ENCODE measurements at places on chromosomes 2 and 18. TPM values are rescaled to one million over a fixed set of nuclear protein-coding genes. Genes with fewer than 3 reads are reported as not detected.

GRCh38 chr2:85189606-85190270 is 56.5 kb downstream of the TCF7L1 start:
- DNase-seq: no peak

- no peak for DNase-seq
These were observed 5.4 kb downstream of the GCC2 start for GRCh38 chr2:108454440-108454839.

DNA sequence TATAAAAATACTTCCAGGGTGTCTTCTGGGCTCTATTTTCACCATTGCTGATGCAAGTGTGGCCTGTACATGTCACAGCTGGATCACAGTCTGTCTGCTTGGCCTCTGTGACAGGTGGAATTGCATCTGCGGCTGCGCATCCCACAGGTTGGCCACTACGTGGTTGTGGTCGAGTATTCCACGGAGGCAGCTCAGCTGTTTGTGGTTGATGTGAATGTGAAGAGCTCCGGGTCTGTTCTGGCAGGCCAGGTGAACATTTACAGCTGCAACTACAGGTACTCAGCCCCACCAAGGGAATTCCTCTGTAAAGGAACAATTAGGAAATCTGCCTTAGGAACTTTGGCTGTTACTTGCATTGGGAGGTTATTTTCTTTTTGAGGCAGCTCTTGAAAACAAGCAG is 144.5 kb downstream of the LAMA3 start:
- no peak for DNase-seq

DNA sequence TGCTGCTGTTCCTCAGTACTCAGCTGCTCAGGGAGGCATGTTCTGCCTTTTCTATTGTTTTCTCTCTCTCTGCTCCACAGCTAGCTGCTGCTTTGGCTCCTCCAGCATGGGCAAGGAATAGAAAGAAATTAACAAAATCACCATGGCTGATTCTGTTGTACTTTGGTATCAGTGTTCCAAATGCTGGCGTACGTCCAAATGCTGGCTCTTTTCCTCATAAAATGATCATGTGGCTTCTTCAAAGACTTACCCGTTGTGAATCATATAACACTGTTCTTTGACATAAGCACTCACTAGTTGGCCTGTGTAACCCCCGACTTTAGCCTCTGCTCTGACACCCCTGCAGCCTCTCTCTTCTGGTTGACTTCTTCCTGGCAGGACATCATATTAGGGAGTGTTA is 547.6 kb downstream of the CPS1 start:
- DNase-seq: no peak

DNA sequence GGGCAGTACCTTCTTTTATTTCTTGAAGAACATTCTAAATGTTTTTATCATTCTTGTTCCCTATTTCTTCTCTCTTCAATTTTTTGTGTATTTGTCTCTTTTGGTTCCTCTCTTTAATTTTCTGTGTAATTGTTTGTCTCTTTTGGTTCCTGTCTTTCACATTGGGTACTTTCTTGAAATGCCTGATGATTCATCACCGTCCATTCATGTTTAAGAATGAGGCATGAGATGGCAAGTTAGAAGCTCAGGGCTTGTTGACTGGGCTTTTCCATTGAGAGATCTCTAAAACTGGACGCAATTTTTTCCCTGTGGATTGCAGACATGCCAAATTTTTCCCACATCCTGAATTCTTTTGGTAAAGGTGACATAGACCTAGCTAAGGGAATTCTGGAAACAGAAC is 33.7 kb upstream of the IL1R2 start:
- peak; percentile 40 for DNase-seq

GAREM2 gene
- total RNA-seq: 1.9 TPM

Data from epithelial cell of proximal tubule (primary cell).